Inflammatory macrophage treated with lipopolysaccharide for 4 hours (primary cell): ENCODE measurements at places on chromosomes 12 and 14.

DNA sequence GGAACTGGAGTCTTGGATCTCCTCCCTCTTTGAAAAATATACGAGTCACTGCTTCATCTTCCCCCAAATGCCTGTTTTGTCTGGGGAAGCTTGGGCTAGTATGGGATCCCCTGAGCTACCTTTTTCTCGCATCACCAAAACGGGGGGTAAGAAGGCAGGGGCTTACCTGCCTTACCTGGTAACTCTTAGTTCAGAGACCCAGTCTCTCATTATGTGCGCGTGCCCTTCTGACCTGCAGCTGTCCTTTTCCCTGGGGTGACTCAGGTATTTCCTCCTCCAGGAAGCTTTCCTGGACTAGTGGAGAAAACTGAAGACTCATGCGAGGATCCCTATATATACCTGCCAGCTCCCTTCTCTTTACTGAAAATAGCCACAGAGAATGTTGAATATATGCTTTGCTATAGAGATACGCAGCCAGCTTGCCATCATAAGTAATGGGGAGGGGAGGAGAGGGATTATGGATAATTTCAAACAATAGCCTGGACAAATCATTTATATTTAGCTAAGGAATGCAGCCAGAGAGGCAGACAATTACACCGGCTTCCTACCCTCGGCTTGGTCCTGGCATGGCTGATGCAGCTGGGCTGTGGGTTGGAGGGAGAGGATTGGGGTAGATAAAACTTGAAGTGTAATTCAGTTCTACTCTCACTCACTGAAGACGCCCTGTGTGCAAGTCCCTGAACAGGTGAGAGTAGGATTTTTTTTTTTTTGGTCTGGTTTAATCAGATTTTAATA lies 1.1 kb downstream of the TSPAN9 start:
- no peak for DNase-seq

- no peak for DNase-seq
These were observed 64.4 kb downstream of the TMX1 start for GRCh38 chr14:51304438-51304837.

DNA sequence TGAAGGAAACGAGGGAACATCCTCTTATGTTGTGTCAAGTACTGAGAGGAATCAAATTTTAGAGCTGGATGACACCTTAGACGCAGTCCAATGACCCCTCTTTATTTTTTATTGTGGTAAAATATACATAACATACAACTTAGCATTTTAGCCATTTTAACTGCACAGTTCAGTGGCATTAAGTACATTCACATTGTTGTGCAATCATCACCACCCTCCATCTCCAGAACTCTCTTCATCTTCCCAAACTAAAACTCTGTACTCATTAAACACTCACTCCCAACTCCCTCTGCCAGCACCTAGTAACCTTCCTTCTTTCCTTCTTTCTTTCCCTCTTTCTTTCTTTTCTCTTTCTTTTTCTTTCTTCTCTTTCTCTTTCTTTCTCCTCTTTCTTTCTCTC lies 97.2 kb upstream of the SLC24A4 start:
- DNase-seq: no peak

GRCh38 chr12:80627782-80628181 lies 79.7 kb upstream of the MYF6 start:
- no peak for DNase-seq

GRCh38 chr14:47246367-47246766 lies 429.0 kb downstream of the MDGA2 start:
- no peak for DNase-seq

DNA sequence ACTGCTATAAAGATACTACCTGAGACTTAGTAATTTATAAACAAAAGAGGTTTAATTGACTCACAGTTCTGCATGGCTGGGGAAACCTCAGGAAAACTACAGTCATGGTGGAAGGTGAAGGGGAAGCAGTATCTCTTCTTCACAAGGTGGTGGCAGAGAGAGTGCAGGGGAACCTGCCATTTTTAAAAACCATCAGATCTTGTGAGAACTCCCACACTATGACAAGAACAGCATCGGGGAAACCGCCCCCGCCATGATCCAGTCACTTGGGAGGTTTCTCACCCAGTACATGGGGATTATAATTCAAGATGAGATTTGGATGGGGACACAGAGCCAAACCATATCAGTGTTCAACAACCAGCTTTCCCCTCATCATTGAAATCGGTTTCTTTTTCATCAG lies 49.9 kb downstream of the AEBP2 start:
- DNase-seq: no peak

- DNase-seq: no peak
These were observed 97.4 kb downstream of the KICS2 start for GRCh38 chr12:64124511-64125197.
